Umbilical cord (tissue), 2 donors: ENCODE measurements at places on chromosomes 11 and 22.

DNA sequence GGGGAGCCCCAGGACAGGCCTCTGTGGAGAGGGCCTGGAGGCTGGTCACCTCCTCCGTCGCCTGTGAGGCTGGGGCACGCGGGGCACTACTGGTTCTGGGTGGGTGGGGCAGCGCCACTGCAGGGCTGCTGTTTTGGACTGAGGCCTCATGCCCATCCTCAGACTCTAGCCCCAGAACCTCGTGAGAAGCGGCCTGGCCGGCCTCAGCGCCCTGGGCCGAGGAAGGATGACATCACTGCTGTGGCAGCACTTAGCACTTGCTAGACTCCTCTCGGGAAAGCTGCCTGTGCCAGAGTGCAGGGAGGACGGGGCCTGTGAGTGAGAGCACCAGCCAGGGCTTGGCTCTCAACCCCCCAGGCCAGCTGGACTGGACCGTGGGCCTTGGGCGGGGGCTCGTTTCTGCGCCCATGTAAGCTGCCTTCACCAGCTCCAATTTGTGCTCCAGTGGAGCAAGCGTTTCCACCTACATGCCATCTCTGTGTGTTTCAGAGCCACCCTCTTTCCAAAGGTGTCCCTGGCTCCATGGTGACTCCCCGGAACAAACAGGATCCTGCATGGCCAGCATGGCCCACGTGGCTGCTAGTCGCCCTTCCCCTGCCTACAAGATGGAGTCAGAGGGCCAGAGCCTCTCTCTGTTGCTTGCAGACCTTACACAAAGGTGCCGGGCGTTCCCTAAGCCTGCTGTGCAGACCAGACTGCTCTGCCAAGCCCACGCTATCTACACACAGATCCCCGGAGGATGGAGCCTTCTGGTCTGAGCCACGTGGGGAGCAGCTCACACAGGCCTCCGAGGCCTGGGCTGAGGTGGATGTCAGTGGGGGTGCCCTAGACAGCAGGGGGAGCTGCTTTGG is 102.9 kb downstream of the CTTN start:
- peak; percentile 54 for DNase-seq

- no peak for DNase-seq
Measured at GRCh38 chr22:32814285-32814860, 12.9 kb downstream of the TIMP3 start.

- DNase-seq = peak; percentile 83
Measured at GRCh38 chr22:37188901-37189466, 937 bp upstream of the C1QTNF6 start.

DNA sequence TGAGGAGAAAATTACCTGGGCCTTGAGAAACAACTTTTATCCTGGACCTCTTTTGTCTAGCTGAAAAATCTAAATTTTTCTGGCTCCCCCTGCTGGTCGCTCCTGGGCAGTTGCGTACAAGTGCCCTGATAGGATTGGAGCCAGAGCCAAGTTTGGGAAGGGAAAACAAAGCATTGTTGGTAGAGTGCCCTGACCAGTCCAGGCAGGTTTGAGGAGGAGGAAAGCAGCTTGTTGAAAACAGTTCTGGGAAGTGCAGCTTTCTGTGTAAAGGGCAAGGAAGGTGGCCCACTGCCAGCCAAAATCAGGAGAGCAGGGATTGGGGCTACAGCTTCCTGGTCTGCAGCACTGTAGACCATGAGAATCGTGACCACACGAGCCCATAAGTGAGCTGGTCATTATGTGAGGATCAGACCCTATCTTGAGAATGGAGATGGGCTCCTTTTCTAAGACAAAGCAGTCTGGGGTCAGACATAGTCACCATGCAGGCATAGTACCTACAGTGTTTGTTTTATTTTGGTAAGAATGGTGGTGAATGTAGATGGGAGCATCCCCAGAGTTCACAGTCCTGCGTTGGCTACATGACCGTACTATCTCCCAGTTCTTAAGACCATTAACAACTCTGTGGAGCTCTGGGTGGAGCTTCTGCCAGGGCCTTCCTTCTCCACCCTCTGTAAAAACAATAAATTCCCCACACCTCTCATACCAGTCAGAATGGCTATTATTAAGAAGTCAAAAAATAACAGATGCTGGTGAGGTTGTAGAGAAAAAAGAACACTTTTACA is 21.3 kb upstream of the PIK3IP1 start:
- DNase-seq = peak; percentile 83

DNA sequence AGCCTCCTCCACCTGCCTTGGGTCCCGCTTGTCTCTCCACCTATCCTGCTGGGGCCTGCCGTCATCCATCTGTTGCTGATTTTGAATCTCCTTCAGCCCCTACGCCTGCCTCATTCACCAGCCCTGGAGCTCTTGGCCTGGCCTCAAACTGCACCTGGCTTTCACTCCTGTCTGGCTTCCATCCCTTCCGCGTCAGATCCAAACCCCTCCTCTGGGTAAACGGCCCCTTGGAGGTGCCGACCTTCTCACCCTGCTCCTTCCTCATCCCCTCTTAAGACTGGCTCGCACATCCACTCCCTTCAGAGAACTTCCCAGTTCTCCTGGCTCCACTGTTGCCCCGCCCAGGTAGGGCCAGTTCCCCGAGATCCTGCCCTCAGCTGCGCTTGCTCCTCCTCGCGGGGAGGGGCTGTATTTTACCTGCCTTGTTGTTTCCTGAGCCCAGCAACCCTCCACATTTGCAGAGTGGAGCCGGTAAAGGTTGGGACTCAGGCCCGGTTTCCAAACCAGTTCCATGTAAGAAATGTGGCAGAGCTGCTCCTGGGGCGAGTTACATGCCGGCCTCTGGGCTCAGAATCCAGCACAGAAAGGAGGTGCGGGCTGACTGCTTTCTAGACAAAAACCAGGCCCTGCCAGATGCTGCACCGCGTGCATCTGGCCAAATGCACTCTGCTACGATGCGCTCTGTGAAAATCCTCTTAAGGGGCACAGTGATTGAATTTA is 13.9 kb upstream of the SHANK2 start:
- peak; percentile 85 for DNase-seq

DNA sequence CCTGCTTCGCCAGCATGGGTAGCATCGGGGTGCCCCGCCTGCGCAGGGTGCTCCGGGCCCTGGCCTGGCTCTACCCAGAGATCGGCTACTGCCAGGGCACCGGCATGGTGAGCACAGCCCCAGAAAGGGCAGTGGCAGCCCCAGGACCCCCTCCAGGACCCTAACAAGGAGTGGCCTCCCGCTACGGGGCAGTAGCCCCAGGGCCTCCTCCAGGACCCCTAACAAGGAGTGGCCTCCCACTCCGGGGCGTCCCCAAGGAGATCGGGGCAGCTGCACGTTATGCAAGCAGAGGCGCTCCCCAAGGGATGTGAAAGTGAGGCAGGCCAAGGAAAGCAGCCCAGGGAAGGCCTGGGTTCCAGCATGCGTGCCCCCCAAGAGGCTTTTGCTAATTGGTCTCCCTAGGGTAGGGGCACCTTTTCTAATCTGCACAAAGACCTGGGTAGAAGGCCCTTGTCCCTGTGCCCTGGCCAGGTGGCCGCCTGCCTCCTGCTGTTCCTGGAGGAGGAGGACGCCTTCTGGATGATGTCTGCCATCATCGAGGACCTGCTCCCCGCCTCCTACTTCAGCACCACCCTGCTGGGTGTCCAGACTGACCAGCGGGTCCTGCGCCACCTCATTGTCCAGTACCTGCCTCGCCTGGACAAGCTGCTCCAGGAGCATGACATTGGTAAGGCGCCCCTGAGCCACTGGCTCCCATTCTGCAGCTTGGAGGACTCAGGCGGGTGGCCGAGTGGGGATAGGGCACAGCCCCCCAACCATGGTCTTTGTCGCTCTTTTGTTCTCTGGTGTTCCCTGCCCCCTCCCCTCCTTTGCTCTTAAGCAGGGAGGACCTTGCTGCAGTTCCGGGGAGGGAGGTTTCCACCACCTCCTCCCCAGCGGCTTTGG is 35.0 kb downstream of the SGSM3 start:
- DNase-seq = no peak

DNA sequence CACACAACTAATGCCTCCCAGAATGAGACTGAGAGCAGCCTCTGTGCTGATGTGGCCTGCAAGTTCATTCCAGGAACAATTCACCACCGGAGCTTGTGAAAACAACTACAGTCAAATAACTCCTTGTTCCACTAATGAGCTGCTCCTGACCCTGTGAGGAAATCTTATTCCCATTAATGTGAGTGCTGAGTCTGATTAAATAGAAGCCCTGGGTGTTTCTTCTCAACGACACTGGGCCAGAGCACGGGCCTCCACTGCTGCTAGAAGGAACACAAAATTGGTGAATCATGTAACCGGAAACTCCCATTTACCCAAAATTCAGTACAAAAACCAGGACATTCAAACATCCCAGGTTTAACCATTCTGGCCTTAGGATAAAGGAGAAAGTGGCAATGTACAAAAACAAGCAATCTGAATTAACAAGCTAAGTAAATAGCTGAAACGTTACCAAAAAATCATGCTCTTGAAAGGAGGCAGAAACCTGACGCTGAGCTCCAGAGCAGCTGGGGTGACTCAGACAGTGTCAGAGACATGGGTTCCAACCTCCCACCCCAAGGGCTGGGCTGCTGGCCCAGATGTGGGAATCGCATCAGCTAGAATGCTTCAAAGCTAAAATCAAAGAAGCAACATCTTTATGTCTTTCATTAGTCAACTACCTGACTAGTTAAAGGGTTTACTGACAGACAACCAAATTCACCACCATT is 26.7 kb downstream of the SERGEF start:
- no peak for DNase-seq

DNA sequence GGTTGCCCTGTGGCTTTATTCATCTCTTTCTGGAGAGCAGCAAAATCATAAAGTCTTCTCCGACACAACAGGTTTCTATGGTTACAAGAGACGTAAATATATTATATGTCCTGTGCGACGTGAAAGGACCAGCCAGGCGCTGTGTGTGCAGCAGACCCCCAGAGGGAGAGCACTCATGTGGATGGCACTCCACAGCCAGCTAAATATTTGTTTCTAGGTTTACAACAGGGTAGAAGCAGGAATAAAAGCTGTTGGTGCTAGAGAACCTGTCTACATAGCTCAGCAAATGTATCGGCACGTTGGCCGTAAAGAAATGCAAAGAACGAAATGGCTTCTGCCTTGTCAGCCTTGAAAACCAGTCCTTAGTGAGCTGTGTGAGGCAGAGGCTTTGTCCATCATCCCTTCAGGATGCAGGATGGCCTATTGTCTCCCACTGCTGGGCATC is 133.8 kb upstream of the PITPNB start:
- no peak for DNase-seq

GRCh38 chr22:38316364-38317121 is 690 bp downstream of the CSNK1E start:
- DNase-seq = peak; percentile 64

DNA sequence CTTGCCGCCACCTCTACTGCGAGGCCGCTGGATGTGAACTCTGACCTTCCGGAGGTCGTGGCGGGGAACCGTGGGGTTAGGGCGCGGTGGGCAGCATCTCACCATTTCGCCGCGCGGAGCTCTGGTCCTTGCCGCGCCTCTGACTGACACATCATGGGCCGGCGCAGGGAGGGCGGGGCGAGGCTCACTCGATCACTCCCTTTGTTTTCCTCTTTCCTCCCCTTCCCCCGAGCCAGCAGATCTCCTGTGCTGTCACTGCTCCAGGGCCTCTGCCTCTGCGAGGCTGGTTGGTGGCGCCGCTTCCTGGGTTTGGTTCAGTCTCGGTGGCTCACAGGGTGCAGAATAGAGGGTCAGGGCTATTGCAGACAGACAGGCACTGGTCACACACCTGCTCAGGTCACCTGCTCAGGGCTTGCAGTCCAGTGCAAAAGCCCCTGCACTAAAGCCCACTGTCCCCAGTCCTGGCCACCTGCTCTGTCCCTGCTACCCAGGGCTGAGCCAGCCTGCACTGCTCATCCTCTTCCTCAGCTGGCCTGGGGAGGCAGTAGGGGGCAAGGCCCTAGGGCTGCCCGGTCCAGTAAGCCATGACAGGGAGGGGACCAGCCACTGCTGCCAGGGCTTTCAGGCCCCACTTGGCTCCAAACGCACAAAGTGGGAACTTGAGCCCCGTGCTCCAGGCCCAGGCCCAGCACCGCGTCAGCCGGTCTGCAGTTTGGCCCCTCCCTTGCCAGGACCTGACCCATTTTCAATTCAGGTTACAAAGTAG is 36.2 kb downstream of the PISD start:
- DNase-seq = peak; percentile 67

DNA sequence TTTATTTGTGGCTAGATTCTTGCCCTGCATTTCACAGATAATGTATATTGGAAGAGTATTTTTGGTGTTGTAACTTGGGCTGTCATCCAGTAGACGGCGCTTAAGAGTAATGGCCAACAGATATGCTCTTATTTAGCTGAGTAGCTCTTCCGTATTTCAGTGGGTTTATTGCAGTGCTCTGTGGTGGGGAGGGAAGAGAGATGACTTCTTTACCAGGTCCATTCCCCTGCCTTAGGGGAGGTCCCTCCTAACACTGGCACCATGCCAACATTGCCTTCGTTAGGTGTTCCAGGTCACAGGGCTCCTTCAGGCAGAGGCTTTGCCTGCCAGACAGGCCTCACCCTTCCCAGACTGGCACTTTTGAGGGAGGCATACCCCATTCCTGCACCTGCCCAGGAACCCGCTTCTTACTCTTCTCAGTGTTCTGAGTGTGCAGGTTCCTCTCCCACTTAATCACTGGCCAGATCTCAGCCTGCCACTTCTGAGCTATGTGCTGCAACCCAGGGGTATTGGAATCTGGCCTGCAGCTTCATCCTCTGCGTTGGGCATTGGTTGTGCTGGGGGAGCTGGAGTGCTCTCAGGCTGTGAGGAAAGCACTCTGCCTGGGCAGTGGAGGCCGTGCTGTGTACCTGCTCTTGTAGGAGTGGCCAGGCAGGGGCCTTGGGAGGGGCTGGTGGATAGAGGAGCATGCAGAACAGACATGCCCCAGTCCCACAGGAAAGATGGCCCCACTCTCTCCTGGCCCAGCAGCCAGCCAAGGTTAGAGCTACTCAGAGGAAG is 29.4 kb upstream of the SLN start:
- no peak for DNase-seq

- DNase-seq = no peak
Measured at GRCh38 chr11:16297332-16297731, 59.0 kb downstream of the SOX6 start.

DNA sequence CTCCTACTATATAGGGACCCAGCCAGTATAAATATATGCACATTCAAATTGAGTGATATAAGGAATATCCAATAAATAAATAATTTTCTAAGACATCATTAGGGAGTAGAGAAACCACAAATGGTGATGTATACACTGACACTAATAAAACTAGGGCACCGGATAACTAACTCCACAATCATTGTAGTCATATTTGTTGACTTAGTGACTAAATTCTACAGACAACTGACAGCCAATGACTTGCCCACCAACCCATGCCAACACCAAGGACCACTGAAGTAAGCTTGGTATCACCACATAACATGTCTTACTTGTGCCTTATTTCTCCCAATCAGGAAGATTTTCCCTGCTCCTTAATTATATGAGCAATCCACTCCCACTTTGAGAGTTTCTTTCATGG is 139.6 kb upstream of the TRPC6 start:
- no peak for DNase-seq

DNA sequence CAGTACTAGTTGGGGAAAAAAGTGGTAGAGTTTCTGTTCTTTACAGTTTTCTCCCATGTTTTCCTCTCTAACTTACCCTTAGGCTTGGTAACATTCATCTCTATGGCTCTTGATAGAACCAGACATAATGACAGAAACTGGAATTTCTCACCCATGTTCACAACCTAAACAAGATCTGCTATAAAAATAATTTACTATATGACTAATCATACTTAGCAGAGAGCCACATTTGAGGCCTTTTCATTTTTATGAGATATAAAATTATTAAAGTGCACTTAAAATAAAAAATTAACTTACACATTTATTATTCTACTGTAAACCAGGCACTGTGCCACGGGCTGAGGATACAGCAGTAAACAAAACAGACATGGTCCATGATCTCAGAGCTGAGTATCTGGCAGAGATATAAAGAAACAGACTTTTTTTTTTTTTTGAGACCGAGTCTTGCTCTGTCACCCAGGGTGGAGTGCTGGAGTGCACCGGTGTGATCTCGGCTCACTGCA is 98.1 kb downstream of the GAB2 start:
- DNase-seq = peak; percentile 72
